ENCODE measurements at places on chromosomes 3 and 15.
A peak's percentile ranks its signal among the peaks of the same experiment; 100 is the strongest.

DNA sequence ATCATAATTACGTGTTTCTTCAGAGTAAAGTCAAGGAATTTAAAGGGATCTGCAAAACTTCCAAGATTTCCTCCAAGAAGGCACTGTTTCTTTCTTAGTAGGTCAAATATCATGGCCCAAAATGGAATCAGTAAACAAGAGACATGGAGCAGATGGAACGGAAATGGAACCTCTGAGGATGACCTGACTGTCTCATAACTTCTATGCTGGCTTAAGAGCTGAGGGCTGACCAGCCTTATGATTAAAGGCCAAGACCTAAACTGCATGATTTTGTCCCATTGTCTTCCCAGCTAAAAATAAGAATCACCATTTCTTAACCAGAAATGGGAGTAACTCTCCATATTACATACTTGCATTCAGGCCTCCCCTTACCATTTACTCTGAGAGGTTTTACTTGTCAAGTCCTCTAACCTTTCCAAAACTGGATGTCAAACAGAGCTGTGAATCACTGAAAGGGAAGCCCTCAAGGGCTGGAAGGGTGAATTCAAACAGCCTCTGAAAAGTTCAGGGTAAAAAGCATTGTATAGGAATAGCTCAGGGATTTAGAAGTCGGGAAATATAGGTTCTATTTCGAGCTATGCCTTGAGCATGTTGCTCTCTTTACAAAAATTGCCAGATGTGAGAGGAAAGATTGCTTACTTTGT, 103.7 kb downstream of the MEIS2 start:
- DNase-seq: no peak

GRCh38 chr3:33003308-33003707, 51.9 kb downstream of the CCR4 start:
- DNase-seq: no peak

DNA sequence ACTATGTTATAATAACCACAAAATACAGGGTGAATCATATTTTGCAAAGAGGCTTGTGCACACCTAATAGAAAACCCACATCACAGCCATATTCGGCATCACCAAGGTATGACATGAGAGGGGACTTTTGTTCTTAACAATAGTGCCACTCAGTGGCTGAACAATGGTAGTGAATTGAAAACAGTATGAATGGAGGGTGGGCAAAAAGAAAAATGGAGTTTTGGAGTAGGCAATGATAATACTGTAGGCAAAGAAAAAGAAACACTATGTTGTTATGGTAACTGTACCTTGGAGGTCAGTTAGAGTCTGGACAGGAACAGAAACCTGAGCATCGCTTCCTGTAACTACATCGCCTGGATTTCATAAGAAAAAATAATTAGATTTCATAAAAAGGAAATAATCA, 348.6 kb downstream of the PLCL2 start:
- peak; percentile 83 for DNase-seq

- DNase-seq: no peak
These were observed 238.1 kb downstream of the CPNE4 start for GRCh38 chr3:131796558-131797198.

DNA sequence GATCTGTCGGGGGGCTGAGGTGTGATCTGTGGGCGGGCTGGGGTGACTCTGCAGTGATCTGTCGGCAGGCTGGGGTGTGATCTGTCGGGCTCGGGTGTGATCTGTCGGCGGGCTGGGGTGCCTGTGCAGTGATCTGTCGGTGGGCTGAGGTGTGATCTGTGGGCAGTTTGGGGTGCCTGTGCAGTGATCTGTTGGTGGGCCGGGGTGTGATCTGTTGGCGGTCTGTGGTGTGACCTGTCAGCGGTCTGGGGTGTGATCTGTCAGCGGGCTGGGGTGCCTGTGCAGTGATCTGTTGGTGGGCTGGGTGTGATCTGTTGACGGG, 205.1 kb downstream of the XXYLT1 start:
- no peak for DNase-seq
